GF-D8 (cell line): ENCODE measurements at places on chromosomes 1 and 21.

GRCh38 chr1:181626279-181626938 lies 143.1 kb downstream of the CACNA1E start:
- no peak for DNase-seq

- DNase-seq: no peak
Measured at GRCh38 chr1:184416481-184416880, 29.7 kb downstream of the C1orf21 start.

GRCh38 chr1:184150776-184151531 lies 99.4 kb downstream of the TSEN15 start:
- no peak for DNase-seq

GRCh38 chr21:26137379-26138060 lies 33.0 kb downstream of the APP start:
- DNase-seq: no peak

- no peak for DNase-seq
Measured at GRCh38 chr1:155134322-155134721, 1.3 kb upstream of the SLC50A1 start.

- no peak for DNase-seq
Measured at GRCh38 chr1:5526385-5526750, 465.9 kb downstream of the NPHP4 start.

- DNase-seq: peak; percentile 59
Measured at GRCh38 chr1:244964112-244964971, 100.0 kb upstream of the HNRNPU start.

DNA sequence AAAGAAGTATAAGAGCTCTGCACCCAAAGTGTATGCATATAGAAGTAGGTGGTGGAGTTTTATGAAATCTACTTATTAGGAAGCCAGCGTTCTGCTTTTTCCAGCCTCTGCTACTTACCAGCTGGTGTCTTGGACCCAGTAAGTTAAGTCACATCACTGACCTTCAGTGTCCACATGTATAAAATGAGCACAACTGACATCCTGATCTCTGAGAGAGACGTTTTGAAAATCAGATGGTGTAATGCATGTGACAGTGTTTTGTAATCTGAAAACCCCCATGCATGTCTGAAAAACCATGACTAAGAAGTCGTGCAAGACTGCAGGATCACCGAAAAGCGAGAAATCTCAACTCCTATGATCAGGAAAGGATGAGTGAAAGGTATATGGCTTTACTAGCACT lies 2.0 kb downstream of the CR1 start:
- DNase-seq: no peak

- DNase-seq: no peak
Measured at GRCh38 chr1:109823543-109824348, 60.0 kb upstream of the EPS8L3 start.

DNA sequence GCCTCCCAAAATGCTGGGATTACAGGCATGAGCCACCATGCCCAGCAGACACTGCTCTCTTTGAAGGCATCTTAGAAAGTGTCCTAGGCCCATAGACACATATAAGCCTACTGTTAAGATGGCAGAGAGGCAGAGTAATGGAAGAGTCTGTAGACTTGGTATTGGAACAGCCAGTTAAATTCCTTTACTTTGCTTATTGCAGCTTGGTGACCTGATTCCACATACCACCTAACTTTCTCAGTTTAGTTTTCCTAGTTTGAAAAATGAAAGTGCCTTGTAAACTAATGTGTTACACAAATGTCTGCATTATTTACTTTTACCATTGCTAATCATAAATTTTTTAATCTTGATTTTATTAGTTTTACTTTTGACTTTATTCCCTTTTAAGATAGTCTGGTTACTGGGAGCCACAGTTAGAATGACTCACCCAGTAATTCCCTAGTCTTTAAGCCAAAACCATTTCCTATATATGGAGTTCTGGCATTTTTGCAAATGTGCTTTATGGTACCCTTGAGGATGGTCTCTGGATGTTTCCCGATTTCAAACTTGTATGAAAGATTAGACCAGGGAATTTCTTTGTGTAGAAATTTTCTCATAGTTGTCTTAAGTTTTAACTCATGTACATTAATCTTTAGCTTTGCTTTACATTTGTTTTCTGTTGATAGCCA lies 6.4 kb downstream of the SMAP2 start:
- DNase-seq: no peak

DNA sequence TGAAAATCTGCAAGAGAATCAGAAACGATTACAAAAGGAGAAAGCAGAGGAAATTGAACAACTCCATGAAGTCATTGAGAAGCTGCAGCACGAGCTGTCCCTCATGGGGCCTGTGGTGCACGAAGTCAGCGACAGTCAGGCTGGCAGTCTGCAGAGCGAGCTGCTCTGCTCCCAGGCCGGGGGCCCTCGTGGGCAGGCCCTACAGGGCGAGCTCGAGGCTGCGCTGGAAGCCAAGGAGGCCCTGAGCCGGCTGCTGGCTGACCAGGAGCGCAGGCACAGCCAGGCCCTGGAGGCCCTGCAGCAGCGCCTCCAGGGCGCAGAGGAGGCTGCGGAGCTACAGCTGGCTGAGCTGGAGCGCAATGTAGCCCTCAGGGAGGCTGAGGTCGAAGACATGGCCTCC lies 47.5 kb upstream of the DIP2A start:
- DNase-seq: no peak

DNA sequence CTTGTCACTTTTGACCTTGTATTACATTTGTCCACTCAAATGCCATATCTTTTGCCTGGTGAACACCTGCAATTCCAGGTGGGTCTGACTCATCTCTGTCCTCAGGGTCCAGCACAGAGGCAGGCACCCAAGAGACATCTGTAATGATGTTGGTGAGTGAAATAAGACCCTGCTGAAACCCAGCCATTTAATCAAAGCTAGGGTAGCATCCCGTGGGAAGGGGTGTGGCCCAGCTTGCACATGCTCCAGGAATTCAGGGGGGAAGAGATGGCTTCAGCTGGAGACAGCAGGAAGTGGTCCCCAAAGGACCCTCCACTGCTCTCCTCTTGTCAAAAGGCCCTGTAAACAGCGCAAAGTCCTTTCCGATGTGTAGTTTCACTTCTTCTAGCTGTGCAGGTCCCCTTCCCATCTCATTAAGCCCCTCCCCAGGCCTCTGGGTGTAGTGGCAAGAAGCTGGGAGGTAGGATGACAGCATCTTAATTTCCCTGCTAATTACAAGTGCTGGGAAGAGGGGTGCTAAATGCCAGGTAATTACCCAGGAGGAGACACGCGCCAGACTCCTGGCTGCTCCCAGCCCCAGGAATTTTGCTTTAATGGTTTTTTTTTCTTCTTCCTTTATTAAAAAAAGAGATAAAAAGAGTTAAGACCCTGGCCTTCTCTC lies 54.4 kb upstream of the TRABD2B start:
- DNase-seq: no peak

GRCh38 chr1:43067977-43068751 lies 103.9 kb downstream of the EBNA1BP2 start:
- no peak for DNase-seq
